CD4-positive, alpha-beta T cell treated with Interleukin-15 for 4 hours (primary cell): ENCODE measurements at places on chromosomes 7 and 10.

DNA sequence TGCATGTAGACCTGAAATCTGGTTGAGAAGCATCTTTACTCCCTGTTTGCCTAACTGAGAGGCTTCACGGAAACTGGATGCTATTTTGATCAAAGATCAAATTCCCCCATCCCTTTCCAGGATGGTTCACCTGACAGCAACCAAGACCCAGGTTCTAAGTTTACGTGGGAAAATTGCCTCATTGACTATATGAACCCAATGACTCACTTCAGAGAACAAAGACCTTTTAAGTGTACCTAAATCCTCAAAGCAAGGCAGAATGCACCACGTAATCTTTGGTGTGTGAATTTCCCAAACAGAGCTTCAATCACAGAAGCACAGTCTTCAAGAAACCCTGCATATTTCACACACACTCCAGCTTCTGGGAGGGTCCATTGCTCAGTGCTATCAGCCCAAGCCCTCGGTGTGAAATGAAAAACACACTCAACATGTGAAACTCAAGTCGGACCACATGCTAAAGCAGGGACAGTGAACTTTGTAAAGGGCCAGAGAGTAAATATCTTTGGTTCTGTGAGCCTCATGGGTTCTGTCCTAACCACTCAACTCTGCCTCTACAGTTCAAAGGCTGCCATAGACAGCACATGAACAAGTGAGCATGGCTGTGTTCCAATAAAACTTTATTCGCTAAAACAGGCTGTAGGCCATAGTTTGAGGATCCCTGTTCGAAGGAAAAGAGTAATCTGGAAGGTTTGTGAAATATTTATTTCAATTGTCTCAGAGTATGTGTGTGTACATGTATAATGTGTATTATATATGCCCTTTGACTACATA lies 275.6 kb upstream of the FOXK1 start:
- DNase-seq: no peak

DNA sequence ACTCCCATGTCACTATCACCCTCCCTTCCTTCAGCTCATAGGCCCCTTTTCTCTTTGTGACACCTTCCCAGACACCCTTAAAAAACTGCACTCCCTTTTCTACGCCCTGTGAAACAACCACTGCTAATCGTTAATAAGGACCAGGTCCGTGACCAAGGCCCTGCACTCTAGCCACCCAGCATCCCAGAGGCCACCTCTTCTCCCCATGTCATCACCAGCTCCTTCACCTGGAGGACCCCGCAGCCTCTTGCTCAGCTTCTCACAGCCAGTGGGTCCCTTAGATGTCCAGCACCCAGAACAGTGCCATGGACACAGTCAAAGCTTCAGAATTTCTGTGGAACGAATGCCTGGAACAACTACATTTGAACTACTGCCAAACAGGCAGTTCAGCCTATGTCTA lies 2.3 kb downstream of the PARD3 start:
- DNase-seq: no peak

DNA sequence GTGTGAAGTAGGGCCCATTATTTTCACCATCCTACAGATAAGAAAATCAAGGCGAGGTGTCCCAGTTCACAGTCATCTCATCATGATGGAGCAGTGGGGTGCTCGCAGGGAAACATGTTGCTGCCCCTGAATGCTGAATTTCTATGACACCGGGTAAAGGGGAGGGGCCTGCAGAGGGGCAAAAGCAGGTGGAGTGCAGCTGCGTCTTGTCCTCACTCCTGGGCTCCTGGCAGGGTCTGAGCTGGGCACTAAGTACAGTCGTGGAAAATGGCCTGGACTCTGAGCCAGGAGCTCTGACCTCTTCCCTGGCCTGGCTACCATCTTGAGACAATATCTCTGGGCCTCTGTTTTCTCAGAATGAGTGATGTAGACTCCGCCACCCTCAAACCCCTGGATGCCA lies 253.1 kb upstream of the PITRM1 start:
- no peak for DNase-seq

GRCh38 chr7:92809760-92810573 lies 26.4 kb downstream of the CDK6 start:
- DNase-seq: peak; percentile 75

GRCh38 chr7:105875505-105875904 lies 894 bp downstream of the ATXN7L1 start:
- DNase-seq: peak; percentile 18

DNA sequence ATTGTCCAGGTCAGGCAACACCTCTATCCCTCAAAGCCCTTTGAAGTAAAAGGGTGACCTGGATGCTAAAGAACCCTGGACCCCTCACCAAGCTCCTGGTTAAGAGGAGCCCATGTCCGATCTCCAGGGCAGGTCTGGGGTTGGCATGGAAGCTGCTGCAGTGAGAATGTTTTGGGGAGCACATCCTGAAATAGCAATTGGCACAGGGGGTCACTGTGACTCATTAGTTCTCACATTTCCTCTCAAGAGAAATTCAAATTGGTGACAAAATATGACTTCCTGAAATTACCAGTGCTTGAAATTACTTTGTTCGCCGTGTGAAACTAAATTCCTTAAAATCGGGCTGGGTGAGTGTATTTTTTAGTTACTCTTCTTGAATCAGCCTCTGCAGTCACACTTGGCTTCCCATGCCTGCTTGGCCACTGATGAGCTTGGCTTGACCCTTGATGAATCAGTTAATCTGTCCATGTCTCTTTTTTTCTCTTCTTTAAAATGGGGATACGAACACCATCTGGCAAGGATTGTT lies 18.8 kb upstream of the ARHGAP22 start:
- no peak for DNase-seq

DNA sequence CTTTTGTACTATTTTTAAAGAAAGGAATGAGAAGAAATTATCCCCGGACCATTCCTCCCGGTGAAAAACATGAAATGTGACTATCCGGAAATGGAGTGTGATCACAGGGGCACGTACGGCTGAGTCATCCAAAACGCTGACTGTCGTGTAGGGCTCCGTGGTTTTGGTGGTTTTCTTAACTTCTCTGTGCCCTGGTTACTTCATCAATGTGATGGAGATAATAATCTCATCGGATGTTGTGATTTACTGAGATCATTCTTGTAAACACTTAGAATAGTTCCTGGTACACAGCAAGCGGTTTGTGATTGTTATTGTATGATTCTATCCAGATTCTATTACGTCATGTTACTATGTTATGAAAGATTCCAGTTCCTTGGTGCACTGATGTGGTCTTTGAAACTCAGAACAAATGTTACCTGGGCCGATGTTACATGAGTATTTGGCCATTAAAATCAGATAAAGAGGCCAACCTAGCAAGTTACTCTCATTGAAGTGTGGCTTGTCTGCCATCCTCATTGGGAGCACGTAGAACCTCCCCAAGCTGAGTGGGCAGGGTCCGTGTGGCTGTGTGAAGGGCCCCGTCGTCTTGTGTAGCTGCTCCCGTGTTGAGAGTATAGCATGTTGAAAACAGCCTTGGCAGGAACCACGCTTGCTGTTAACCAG lies 99.5 kb downstream of the CAMK1D start:
- DNase-seq: peak; percentile 87
